ENCODE measurements at places on chromosomes 5 and 9. TPM values are rescaled to one million over a fixed set of nuclear protein-coding genes. Genes with fewer than 3 reads are reported as not detected.

Gene UBLCP1
- 29.4 TPM for total RNA-seq

Gene TMEM174
- not detected for total RNA-seq

Gene PELO
- 18.0 TPM for total RNA-seq

Gene SPAG8
- 14.2 TPM for total RNA-seq

Gene NCS1
- total RNA-seq = 22.2 TPM
